Hematopoietic multipotent progenitor cell (in vitro differentiated cells): ENCODE measurements at places on chromosomes 5 and 9.

GRCh38 chr9:82223442-82223841 lies 234.9 kb downstream of the SPATA31D1 start:
- DNase-seq, result no peak

DNA sequence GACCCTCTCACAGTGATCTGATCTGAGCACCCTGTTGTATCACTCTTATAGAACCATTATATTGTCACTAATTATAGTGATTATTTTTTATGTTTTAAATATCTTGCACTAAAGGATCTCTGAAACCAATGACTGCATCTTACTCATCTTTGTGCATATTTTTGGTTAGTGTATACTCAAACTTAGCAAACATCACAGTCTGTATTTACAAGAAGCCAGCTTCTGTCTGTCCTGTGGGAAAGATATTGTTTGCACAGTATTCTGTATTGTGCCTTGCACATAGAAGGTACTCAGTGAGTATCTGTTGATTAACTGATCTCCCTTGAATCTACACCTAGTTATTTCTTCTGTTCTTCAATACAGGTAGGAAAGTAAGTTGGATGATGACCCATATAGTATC lies 131.5 kb downstream of the PAM start:
- DNase-seq, result no peak

DNA sequence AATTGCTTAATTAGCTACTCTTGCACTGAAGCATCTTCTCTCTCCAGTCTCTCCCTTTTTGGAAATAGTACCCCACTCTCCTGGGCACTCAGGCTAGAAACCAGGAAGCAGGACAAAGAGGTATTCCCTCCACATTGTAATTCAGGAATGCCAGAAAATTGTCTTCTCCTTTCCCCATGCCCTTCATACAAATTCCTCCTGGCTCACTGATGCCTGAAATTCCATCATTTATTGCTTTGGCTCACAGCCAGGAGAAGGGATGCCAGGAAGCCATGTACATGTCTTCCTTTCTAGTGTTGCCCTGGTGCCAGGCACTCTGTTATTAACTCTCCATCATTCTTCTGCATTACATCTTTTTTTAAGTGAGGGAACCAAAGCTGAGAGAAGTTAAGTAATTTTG lies 716.5 kb upstream of the C9orf72 start:
- no peak for DNase-seq

DNA sequence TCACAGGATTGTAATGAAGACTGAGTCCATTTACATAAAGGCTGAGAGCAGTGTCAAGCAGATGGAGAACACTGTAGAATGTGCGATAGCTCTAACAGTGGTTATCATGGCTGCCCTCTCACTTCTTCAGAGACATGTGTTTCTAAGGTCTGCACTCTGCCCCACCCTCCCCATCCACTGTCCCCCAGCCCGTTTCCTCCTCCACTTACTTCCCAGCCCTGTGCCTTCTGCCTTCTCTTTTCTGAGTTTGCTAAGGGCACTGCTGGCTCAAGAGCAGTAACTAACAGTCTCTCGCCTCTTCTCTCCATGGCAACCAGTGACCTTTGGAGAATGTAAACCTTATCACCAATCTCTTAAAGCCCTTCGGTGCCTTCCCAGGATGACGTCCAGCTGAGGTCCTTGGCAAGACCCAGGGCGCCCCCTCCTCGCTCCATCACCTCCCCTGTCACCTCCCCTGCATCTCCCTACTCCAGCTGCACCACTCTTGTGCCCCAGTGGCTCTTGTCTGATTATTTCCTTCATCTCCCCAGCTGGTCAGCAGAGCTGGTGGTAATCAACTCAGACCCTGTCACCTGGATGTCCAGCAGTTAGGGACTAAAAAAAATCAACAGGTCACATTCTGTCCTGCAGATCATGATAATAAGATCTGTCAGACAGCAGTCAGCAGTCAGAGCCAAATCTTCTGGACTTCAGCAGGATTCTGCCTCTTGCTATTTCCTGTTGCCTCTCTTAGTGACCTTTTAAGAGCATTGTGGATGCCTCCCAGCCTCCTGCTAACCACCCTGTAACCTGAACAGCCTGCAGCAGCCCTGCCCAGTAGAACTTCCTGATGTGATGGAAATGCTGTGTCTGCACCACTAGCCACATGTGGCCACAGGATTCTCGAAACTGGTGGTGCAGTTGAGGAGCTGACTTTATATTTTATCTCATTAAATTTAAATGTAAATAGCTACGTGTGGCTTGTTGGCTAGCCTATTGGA lies 9.0 kb downstream of the FXN start:
- DNase-seq, result no peak

DNA sequence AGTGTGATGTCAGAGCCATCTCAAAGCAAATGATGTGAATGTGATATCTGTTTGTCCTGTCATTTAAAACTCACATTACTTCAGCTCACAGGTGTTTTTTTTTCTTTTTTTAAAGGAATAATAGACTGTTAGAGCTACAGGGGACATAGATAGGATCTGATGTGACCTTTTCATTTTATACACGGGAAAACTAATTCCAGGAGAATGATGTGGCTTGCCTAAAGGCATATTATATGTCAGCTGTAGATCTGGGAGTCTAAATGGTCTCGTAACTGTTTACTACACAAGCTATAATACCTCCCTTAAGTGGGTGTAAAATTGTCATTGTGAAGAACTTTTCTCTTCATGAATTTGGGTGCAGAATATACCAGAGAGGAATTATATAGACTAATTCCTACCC lies 2.0 kb downstream of the NMUR2 start:
- DNase-seq, result no peak

GRCh38 chr5:171395042-171395441 lies 7.4 kb downstream of the NPM1 start:
- no peak for DNase-seq

DNA sequence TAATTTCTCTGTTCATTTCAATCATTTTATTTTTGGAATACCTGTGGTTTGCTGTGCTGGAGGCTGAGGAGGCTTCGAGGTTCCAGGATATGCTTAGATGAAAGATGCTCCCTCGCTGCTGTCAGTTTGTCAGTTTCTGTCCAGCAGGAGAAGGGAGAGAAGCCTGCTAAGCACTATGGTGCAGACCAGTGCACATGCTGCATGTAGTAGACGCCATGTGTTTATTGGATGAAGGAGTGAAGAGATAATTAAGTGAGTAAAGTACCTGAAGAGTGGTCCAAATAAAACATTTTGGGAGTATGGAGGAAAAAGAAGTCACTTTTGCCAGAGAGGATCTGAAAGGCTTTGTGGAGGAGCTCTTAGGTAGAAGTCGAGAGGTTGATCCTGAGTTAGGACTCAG lies 2.1 kb downstream of the PDZD2 start:
- DNase-seq, result no peak

DNA sequence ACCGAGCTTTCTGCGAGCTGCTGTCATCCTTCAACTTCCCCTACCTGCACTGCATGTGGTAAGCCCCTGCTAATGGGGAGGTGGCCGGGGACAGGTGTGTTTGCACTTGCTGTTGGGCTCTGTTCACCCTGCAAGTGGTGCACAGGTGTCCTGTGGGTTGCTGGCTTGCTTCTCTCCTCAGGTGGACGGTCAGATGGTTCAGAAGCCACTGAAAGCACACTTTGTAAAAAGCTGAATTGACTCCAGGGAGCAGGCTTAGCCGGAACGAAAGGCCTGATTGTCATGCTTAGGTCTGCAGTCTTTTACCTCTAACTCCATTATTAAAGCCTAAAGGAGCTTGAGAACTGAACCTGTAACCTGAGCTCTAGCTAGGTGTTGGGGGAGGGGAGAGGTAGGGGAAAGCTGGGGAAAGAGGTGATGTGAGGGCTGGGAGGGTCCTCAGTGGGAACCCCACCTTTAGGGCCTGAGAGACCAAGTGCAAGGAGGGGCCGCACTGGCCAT lies 37.6 kb downstream of the ACER2 start:
- no peak for DNase-seq

DNA sequence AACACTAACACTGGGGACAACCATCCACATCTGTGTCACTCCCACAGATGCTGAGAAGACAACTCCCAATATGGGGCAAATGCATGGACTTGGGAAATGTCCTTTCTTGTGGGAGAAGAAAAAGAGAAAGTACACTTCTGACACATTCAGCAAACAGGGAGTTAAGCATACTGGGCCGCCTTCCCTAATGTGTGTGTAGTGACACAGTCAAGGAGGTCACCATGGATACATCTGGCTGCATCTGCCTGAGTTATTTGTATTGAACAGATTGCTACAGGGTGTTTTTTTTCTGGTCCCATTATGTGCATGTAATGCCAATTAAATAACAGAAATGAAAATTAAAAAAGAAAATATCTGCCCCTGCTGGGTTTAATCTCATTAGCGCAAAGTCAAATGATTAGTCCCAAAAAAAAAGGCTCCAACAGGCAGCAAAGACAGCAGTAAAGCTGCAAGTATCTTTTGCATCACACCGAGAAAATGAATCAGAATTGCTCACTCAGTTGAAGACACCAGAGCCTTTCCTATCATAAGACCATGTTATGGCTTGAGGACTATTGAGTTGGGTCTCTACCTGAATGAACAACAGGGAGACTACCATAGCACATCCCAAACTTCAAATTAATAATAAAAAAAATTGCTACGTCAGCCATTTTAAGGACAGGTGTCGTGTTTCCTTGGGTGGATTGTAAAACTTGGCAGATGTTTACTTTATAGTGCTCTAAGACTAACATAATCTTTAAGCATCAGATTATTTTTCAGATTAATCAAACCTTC lies 395.9 kb downstream of the DTWD2 start:
- DNase-seq, result no peak

- DNase-seq, result no peak
Measured at GRCh38 chr5:65817931-65818330, 95.9 kb downstream of the NLN start.

DNA sequence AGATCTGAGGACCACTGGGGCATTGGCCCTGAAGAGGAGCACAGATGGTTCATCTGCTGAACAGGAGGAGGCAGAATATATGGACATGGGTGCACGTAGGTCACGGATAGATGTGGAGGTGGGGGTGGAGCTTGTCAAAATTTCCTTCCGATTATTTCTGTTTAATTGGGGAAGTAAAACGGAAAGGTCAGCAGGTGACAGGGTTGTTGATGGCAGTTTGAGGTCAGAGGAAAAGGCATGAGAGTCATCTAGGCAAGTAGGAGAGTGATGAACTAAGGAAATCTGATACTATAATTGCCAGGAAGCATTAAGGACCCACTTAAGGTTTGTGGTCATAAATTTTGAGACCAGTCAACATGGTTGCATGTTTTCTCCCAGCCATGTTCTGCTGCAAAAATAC lies 8.4 kb upstream of the FAM81B start:
- DNase-seq, result no peak

- DNase-seq, result no peak
Measured at GRCh38 chr5:178196986-178197385, 7.3 kb upstream of the HNRNPAB start.

DNA sequence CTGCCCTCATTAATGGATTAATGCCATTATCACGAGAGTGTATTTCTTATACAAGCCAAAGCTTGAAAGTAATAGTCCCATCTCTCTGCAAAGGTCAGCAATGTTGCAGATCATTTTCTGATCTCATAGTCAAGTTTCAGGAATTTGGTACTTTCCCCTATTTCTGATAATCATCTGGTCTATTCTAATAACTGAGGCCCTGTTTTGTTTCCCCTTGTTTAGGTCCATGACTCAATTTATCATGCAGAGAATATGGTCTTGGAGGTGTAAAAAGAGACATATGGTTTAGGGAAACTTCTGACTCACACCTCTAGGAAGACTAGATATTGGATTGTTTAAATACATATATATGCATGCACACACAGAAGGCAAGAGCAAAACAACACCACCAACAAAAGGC lies 339.3 kb upstream of the NUDT12 start:
- DNase-seq, result no peak

GRCh38 chr5:162096448-162096847 lies 28.9 kb downstream of the GABRG2 start:
- peak; percentile 45 for DNase-seq

DNA sequence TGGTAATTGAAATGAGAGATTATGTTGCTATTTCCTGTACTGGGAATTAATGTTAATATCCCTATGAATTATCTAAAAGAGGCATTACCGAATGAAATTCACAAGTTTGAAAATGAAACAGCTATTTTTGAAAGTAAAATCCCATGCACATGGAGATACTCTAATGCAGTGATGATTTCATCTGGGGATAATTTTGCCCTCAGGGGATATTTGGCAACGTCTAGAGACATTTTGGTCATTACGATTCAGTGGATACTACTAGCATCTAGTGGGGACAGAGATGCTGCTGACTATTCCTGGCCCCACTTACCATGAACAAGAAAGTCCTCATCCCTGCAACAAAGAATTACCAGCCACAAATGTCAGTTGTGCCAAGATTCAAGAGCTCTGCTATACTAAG lies 500.9 kb downstream of the EFNA5 start:
- DNase-seq, result no peak

- no peak for DNase-seq
Measured at GRCh38 chr5:66074901-66075300, 69.2 kb upstream of the SREK1 start.
